ENCODE measurements at places on chromosomes 5 and 9.
A peak's percentile ranks its signal among the peaks of the same experiment; 100 is the strongest.

DNA sequence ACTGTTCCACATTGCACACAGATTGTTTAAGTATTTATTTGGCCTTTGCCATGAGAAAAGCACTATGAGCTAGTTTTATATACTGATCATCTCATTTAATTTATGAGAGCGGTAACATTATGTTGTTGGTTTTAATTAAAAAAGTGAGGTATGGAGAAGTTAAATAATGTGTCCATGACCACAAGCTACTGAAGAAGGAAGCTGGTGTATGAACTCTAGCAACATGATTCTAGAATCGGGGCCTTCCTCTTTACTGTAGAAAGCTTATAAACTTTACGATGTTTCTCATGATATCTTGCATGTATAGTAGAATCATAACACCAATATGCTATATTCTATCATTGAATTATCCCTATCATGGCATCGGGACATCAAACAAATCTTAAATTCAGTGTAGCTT, 52.9 kb upstream of the CDH18 start:
- DNase-seq, result no peak

- DNase-seq, result no peak
Measured at GRCh38 chr5:90985341-90985740, 397.8 kb downstream of the ARRDC3 start.

GRCh38 chr9:20621471-20622329, 599 bp downstream of the MLLT3 start:
- peak; percentile 55 for DNase-seq

DNA sequence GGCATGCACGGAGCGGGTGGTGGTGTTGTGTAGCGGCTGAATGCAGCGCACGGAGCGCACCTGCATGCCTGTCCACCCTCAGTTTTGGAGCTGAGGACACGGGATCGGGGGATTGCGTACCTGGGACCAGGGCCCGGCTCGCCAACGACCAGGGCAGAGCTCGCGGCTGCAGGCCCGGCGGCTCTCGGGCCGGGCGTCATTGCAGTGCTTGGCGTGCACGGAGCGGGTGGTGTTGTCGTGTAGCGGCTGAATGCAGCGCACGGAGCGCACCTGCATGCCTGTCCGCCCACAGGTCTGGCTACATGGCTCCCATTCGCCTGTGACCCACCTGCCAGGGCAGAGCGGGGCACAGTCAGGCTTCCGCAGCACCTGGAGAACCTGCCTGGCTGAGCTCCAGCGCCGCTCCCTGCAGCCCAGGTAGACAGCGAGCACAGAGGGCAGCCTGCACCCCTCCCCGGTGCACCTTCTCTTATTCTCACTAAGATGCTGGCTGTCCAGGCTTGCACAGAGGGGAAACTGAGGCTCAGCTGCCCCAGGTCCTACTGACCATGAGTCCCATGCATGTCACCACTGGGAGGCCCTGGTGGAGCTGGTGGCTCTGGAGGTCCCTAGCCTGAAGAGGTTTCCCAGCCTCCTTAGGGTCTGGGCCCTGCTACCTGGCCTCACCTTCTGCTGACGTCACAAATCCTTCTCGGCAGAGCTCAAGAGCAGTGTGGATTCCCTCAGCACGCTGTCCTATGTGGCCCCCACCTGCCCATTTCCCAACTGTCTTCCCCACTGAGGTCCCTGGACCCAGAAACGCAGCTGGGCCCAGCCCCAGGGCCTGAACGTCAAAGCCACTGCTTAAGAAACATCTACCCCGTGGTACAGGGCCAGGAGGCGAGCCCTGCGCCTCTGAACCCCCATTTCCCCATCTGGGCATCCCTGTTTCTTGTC, 64.9 kb downstream of the ZNF354C start:
- no peak for DNase-seq

DNA sequence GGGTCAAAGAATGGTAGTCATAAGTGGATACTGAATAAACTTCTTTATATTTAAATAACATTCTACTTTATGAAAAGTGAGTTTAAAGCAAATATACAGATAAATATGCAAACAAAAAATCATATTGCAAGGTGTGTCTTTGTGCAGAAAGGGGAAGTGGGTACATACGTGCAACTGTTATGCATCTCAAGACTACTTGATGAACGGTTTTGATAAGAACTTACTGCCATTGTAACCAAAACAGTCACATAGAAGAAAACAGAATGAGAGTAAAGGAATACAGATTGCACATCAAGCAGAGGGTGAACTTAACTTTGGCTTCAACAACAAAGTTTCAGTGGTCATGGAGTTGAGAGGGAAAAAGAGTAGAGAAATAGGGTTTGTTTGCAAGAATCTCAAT, 9.9 kb downstream of the CAMK4 start:
- DNase-seq, result no peak

GRCh38 chr5:148469501-148469935, 85.8 kb downstream of the FBXO38 start:
- DNase-seq, result no peak

GRCh38 chr9:131275332-131276093, 797 bp downstream of the FAM78A start:
- no peak for DNase-seq

- no peak for DNase-seq
Measured at GRCh38 chr5:179986328-179986727, 78.6 kb upstream of the TBC1D9B start.

GRCh38 chr9:6723881-6724420, 33.8 kb upstream of the KDM4C start:
- no peak for DNase-seq

- no peak for DNase-seq
Measured at GRCh38 chr9:127931092-127931881, 710 bp upstream of the PIP5KL1 start.

- peak; percentile 27 for DNase-seq
Measured at GRCh38 chr5:1445313-1445688, at the start of gene SLC6A3. Gene SLC6A3 (minus strand): TSS chr5:1445440. CDS start chr5:1443197, 2,243 bp downstream.

DNA sequence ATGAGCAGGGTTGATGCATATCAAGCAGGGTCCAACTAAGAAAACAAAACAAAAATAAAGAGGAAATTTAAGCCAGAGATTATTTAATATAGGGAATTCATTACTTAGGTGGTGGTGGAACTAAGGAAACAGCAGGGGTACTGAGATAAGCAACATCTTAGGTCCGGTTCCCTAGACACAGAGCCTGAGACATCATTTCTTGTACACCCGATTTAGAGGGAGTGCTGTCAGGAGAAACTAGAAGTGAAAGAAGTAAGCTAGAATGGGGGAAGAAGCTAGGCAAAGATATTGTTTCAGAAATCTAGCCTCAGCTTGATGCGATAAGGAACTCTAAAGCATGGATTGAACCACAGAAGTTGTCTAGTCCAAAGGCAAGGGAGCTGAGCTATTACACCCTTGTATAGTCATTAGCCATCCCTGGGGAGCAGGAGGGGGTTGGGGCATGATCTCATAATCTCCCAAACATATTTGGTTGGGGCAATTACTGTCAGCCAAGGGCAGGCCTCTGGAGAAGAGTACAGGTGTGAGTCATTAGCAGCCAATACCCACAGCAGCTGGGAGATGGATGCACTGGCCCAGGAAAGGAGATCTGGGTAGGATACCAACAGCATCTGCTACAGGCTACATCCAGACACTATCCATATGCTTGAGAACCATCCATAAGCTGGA, 194.5 kb downstream of the ARL15 start:
- no peak for DNase-seq

DNA sequence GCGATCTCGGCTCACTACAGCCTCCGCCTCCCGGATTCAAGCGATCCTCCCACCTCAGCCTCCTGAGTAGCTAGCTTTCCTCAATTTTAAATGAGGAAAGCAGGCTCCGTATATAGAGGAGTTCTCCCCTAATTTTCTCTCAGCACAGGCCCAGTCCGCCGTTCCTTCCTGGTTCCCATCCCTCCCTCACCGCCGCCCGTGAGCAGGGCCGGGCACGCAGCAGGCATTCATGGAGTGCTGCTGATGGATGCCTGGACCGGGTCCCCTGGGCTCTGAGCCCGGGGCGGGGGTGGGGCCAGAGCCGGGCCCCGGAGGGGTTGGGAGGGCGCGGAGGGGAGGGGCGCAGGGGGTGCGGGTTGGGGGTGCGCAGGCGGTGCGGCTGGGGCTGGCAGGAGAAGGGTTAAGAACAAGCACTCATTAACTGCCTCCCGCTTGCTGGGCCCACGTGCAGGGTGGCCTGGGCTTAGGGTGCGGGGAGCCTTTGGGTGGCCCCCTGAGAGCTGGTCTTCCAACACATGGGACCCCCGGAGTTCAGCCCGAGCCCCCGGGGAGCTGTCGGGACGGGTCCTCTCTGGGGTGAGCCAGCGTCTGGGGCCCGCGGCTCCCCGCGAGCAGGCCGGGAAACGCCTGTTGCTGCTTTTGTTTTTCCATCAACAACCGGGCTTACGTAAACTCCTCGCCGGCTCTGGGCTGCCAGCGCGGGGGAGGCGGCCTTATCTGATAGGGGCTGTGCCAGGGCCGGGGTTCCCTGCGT, 33.7 kb downstream of the LHX2 start:
- no peak for DNase-seq

GRCh38 chr5:55601628-55602027, 66.9 kb upstream of the PLPP1 start:
- no peak for DNase-seq
